ENCODE measurements at places on chromosomes 12 and 14.
A peak's percentile ranks its signal among the peaks of the same experiment; 100 is the strongest.

DNA sequence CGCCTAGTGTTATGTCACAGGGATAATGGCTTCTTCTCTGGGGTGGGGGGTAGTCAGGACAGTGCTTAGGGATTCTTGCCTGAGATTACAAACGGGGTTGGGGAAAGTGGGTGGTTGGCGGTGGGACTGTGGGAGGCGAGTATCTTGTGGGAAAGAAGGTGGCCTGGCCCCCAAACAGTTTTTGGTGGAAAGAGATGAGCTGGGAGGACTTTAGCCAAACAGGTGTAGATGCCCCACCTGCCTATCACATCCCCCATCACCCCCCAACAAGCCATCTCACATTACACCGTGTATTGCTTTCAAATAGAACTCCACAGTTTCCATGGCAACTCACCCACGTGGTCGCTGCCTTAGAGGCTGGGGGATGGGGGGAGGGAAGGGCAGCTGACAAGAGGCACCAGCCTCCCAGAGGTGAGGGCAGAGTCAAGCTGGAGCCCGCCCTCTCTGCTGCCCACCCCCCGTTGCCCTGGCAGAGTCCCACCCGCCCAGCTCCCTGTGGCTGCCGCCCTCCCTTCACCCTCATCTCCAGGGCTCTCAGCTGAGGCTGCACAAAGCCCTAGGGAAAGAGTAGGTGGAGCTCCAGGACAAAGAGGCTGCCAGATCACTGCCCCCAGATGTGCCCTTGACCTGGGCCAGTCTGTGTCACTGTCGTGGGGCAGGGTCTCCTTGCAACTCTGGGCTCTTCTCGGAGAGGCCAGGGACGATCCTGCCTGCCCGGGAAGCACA lies 98.3 kb downstream of the LRRC74A start:
- peak; percentile 72 for DNase-seq

DNA sequence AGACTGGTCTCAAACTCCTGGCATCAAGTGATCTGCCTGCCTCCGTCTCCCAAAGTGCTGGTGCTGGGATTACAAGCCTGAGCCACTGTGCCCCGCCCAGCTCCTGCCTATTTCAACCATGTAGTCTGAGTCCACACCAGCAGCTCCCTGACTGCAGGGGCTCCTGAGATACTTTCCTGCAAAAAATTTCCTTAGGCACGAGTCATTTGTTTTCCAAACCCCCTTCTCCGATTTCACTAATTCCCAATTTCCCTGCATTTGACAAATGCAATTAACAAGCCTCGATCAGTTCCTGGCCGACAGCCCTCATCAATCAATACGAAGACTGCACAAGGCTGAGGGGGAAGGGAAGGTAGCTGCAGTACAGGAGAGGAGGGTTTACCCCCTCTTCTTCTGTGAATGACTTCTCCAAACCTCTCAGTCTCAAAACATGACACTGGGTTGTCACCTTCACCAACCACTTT lies 10.1 kb downstream of the PSMB5 start:
- no peak for DNase-seq

DNA sequence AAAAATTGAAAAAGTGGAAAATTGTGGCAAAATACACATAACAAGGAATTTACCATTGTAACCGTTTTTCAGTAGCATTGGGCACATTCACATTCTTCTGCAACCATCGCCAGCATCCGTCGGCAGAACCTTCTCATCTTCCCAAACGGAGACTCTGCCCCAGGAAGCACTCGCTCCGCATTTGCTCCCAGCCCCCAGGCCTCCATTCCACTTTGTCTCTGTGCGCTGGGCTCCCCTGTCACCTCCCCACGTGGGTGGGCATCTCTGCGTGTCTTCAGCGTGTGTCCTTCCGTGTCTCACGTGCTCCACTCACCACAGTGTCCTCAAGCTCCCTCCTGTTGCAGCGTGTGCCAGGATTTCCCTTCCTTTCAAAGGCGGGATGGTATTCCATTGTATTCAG lies 9.9 kb downstream of the GPR132 start:
- DNase-seq = no peak

DNA sequence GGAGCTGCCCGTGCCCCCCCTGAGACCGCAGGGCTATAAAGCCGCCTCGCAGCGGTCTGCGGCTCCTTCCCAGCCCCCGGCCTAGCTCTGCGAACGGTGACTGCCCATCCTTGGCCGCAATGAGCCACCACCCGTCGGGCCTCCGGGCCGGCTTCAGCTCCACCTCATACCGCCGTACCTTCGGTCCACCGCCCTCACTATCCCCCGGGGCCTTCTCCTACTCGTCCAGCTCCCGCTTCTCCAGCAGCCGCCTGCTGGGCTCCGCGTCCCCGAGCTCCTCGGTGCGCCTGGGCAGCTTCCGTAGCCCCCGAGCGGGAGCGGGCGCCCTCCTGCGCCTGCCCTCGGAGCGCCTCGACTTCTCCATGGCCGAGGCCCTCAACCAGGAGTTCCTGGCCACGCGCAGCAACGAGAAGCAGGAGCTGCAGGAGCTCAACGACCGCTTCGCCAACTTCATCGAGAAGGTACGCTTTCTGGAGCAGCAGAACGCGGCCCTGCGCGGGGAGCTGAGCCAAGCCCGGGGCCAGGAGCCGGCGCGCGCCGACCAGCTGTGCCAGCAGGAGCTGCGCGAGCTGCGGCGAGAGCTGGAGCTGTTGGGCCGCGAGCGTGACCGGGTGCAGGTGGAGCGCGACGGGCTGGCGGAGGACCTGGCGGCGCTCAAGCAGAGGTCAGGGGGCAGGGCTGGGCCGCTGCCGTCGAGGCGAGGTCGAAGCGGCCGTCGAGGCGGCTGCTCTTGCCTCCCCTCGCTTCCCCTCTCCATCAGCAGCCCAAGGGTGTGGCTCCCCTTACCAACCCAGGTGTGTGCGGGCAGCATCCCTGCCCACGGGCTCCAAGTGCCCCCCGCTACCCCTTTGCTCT lies at the start of gene PRPH:
PRPH (plus strand) TSS at position 66 of the 855 bp plus-strand sequence; CDS start at position 120, 54 bp downstream.
- DNase-seq = peak; percentile 45

GRCh38 chr14:95335071-95335470 lies 15.4 kb upstream of the CLMN start:
- no peak for DNase-seq

DNA sequence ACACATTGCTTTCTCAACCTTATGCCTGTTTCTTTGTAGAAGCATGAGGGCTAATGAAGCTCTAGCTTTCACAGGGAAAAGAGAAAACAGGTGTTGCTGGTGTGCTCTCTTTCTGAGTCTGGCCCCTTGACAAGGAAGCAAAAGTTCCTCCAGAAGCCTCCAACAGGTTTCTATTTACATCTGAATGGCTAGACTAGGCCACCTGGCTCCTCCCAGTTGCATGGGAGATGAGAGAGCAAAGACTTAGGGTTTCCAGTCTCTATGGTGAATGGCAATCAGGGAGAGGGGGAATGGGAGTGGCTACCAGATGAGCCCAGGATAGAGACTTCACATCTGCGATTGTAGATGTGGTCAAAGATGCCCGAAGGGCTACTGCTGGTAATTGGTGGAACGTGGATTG lies 138.1 kb upstream of the PLXNC1 start:
- DNase-seq = no peak

DNA sequence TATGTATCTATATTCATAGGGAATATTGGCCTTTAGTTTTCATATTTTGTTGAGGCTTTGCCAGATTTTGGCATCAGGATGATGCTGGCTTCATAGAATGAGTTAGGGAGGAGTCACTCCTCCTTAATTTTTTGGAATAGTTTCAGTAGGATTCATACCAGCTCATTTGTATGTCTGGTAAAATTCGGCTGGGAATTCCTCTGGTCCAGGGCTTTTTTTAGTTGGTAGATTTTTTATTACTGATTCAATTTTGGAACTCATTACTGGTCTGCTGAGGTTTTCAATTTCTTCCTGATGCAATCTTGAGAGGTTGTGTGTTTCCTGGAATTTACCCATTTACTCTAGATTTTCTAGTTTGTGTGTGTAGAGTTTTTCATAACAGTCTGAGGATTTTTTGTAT lies 175.2 kb downstream of the EPS8 start:
- DNase-seq = no peak

DNA sequence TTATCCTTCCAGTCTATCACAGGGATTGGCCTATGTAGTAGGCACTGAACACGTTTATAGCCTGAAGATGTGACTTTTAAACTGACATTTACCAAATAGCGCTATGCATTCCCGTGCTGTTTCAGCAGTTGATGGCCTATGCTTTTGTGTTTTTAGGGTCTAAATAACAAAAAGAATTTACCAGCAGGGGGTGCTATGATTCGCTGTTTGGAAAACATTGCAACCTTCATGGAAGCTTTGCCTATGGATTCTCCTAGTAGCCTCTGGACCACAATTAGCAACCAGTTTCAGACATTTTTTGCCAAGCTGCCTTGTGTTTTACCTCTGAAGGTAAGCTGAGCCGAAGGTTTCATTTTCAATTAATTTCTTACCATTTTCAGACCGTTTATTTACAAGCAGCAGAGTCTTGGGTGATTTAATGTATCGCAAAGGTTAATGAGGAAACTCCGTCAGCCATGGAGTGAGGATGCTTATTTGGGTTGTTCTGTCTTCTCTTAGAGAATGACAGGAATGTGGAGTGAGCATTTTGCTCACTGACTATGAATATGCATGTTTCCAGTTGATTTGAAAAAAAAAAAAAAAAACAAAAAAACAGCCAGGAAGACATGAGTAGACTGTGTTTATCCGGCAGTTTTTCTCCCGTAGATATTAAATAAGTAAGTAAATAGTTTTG lies 133.1 kb downstream of the PRIMA1 start:
- peak; percentile 27 for DNase-seq

DNA sequence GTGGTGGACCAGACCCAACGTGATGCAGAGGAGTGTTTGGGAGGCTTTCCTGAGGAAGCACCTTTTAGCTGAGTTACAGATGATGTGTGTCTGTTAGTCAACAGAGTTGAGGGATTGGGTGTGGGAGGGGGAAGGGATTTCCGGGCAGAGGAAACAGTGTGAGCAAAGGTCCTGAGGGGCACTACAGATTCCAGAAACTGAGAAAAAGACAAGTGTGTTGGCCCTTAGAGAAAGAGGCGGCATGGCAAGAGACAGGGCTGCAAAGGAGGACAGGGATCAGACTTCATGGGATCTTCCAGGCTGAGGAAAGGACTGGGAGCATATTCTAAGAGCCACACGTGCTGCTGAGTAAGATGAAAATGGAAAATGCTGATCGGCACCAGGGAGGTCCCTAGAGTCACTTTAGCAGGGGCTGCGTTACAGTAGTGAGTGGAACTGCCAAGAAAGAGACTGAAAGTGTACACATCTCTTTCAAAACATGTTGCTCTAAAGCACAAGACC lies 9.4 kb upstream of the RPS6KL1 start:
- DNase-seq = peak; percentile 85

DNA sequence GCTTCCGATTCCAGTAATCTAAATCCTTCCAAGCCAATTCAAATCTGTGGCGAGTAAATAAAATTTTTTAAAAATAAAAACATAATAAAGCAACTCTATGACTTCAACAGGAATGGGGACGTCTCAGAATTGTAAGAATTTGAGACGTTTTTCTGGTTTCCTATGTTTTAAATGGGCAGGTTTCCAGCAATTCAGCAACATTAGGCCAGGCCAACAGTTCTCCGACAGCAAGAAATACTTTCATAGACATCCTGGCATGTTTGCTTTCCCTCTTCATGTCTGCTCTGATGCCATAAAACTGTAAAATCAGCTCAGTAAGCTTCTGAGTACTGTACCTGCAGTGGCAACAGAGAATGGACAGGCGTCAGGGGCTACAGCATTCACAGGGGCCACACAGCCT lies 35.8 kb upstream of the DICER1 start:
- DNase-seq = no peak

GRCh38 chr12:90292183-90292582 lies 583.5 kb upstream of the ATP2B1 start:
- no peak for DNase-seq

GRCh38 chr12:41576925-41577324 lies 388.8 kb downstream of the PDZRN4 start:
- no peak for DNase-seq

DNA sequence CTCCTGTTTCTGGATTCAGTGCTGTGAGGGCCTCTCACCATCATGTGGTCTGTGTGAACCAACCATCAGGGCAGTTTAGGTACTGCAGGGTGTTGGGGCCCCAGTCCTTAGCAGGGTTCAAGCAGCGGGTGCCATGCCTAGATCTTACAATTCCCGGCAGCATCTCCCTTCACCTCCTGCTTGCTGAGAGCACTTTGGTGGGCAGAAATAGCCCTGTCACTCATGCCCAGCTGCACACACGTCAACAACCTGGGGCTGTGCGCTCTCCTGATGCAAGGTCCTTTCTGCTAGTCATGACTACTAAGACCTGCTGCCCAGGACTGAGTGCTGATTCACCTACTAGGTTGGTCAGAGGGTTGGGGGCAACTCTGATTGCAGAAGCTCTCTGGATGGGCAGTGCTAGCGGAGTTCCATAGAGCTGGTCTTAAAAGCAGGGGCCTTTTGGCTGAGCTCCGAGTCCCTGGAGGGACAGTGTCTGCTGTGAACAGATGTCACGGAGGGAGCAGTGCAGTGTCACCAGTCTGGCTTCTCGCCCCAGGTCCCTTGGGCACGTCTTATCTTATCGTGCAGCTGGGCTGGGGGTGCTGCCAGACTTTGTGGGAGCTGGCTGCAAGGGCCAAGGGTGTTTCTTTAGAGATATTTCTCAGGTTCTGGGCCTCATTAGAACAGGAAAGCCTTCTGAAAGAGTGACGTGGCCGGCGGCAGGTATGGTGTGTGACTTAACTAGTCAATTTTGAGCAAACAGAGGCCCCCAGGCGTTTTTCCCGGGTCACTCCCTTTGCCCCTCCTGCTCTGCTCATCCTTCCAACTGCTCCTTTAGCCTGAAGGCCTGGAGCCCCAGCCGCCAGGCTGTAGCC lies 71.8 kb downstream of the NINJ2 start:
- DNase-seq = no peak

DNA sequence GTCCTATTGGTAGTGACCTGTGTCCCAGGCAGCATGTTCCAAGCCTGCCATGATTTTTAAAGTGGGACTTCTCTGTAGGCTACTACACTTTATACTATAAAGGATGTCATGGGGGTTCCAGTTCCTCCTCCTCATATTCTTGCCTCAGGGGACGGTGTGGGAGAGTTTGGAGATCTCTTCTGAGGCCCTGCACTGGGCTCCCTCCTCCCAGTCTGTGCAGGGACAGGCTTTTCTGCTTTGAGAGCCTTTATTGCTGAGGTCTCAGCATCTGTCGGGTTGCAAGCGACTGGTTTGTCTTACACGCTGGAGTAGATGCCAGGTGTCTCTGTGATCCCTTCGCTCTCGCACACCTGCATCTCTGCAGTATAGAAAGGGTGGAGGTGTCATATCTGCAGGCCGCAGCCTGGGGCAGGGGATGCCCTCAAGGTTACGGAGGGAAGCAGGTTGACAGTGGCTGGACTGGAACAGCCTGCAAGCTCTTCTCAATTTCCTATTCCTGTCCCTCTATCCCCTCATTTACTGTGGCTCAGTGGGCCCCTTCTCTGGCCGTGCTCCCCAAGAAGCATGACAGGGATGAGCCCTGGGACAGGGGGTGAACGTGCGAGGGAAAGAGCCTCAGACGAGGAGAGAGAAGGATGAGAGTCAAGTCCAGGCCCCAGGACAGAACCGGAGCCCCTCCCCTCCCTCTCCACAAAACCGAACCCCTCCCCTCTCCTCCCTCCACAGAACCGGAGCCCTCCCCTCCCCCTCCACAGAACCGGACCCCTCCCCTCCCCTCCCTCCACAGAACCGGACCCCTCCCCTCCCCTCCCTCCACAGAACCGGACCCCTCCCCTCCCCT lies 51.3 kb downstream of the SLC6A12 start:
- no peak for DNase-seq

GRCh38 chr12:28217805-28218204 lies 27.5 kb downstream of the CCDC91 start:
- DNase-seq = no peak

Measured in right hindlimb (tissue), 1 donor.